ENCODE measurements at places on chromosomes 13 and 19. TPM values are rescaled to one million over a fixed set of nuclear protein-coding genes. Genes with fewer than 3 reads are reported as not detected.

NLRP7 gene
- polyA plus RNA-seq, result 0.06 TPM

TGFBR3L gene
- polyA plus RNA-seq, result 0.85 TPM

TUBA3C gene
- not detected for polyA plus RNA-seq

CGB7 gene
- 1.4 TPM for polyA plus RNA-seq

PGLYRP1 gene
- not detected for polyA plus RNA-seq

GAMT gene
- polyA plus RNA-seq, result 44.1 TPM

SRRM5 gene
- polyA plus RNA-seq, result 0.31 TPM

LHB gene
- polyA plus RNA-seq, result not detected

KCNJ14 gene
- 0.40 TPM for polyA plus RNA-seq

KLC3 gene
- 2.3 TPM for polyA plus RNA-seq

TUBB4A gene
- 46.2 TPM for polyA plus RNA-seq

VSTM1 gene
- 0.22 TPM for polyA plus RNA-seq

OVOL3 gene
- not detected for polyA plus RNA-seq

ZNF208 gene
- 1.6 TPM for polyA plus RNA-seq

ACP7 gene
- polyA plus RNA-seq, result 1.5 TPM

ZNF253 gene
- polyA plus RNA-seq, result 33.0 TPM

USF2 gene
- polyA plus RNA-seq, result 174 TPM

FAM83E gene
- polyA plus RNA-seq, result 1.5 TPM

TLE6 gene
- polyA plus RNA-seq, result 6.4 TPM

KIR2DL4 gene
- polyA plus RNA-seq, result not detected

ZNF285 gene
- polyA plus RNA-seq, result 8.2 TPM

CGB5 gene
- polyA plus RNA-seq, result not detected

TRPC4 gene
- polyA plus RNA-seq, result 5.1 TPM

MAP4K1 gene
- 2.1 TPM for polyA plus RNA-seq

MAST3 gene
- 7.9 TPM for polyA plus RNA-seq

CGB8 gene
- polyA plus RNA-seq, result not detected

MTUS2 gene
- polyA plus RNA-seq, result 0.92 TPM

Data from left renal cortex interstitium (tissue), 4 donors.